ENCODE measurements at places on chromosomes 12 and 14.

DNA sequence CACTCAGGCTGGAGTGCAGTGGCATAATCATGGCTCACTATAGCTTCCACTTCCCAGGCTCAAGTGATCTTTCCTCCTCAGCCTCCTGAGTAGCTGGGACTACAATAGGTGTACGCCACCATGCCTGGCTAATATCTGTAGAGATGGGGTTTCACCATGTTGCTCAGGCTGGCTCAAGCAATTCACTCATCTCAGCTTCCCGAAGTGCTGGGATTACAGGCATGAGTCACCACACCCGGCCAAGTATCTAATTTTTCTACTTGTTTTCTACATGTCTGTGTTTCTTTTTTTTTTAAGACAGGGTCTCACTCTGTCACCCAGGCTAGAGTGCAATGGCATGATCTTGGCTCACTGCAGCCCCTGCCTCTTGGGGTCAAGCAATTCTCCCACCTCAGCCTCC lies 119.7 kb upstream of the MED13L start:
- no peak for DNase-seq

- DNase-seq = no peak
Measured at GRCh38 chr14:91927800-91928199, 19.7 kb downstream of the FBLN5 start.

DNA sequence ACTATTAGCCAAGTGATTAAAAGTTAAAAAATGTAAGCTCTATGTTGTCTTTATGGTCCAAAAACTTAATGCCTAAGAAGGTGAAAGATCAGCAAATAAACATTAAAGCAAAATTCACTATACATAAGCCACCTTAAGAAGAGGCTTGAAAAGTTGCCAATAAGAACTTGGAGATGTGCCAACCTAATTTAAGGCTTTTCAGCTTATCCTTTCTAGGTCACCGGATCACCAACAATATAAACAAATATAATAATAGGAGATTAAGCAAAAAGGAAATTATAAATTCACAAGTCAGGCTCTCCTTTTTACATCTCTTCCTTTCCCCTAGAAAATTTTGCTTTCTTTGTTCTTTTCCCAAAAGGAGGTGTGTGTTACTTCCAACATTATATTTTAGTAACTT lies 30.9 kb downstream of the SLC2A3 start:
- peak; percentile 26 for DNase-seq

- DNase-seq = peak; percentile 72
Measured at GRCh38 chr14:91369628-91370445, 47.8 kb downstream of the CCDC88C start.

GRCh38 chr12:53624956-53625355 lies 1.2 kb downstream of the ATF7 start:
- no peak for DNase-seq

DNA sequence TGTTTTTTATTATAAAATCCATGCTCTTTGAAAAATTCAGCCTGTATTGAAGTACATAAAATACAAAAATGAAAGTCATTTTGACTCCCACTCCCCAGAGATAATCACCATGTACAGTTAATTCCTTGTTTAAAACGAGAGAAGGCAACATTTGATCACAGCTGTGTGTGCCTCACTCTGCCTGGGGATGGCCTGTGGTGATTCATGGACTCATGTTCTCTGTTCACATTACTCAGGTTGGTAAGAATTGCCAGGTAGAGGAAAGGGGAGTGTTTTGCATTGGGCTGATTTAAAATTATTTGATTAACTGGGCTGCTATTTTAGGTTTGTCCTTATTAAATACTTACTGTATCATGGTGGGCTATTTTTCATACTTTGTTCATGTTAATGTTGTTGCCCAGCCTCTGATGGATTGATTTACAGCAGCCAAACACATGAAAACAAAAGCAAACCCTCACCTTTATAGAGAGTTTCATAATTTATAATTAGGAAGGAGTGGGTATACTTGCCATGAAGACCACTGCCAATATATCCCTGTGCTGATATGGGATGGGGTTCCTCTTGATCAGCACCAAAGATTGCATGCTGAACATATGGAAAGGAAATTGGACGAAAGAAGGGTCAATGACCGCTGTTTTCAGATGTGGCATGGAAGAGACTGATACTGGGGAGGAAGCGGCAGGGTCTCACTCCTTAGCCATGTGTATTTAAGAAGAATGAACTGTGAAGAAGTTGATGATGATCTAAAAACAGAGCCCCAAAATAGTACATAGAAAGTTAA lies 3.0 kb downstream of the ZBTB1 start:
- no peak for DNase-seq

DNA sequence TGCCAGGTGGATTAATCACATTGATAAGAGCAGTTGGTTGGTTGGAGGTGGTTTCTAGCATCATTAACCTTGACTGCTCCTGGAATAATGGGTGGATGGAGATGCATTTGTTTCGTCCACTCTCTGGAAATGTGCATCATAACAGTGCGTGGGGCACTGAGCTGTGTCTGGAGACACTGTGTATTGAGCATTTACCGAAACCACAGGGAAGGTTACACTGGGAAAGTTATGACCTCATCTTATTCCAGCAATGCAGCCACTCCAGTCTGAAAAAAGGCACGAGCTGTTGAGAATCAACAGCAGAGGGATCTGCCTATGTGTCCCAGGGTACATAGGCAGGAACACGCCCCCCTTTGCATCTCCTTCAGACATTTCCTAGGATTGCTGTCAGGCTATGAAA lies 27.2 kb downstream of the RNFT2 start:
- DNase-seq = no peak

DNA sequence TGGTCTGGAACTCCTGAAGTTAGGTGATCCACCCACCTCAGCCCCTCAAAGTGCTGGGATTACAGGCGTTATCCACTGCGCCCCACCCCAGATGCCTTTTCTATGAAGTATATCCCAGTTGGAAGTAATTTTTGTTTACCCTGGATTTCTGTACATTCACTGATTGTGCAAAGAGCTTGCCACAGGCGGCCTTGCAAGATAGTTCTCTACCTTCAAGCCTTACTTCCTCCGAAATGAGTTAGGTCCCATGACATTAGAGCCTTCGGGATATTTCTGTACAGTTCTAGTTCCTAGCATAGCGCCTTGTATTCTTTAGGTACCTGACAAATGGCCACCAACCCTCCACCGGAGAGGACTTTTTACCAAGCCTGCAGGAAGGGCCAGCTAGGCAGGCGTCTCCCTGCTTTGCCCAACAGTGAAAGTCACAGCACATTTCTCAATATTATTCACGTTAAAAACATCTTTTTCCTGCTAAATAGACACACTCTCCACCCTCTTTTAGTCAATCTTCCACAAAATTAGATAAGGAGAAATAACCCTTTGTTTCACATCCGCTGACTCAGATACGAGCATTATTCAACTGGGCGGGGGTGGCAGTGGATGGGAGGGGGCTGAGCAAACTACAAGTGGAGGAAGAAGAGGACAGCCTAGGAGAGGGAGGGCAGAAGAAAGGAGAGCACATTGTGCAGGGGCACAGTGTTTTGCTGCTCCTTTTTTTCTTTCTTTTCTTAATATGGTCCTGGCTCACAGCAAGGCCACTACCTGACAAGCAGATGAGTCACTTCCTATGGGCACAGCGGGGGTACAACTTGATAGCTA lies 40.0 kb upstream of the CAPRIN2 start:
- no peak for DNase-seq

- DNase-seq = no peak
Measured at GRCh38 chr12:94172973-94173372, 24.6 kb downstream of the PLXNC1 start.

DNA sequence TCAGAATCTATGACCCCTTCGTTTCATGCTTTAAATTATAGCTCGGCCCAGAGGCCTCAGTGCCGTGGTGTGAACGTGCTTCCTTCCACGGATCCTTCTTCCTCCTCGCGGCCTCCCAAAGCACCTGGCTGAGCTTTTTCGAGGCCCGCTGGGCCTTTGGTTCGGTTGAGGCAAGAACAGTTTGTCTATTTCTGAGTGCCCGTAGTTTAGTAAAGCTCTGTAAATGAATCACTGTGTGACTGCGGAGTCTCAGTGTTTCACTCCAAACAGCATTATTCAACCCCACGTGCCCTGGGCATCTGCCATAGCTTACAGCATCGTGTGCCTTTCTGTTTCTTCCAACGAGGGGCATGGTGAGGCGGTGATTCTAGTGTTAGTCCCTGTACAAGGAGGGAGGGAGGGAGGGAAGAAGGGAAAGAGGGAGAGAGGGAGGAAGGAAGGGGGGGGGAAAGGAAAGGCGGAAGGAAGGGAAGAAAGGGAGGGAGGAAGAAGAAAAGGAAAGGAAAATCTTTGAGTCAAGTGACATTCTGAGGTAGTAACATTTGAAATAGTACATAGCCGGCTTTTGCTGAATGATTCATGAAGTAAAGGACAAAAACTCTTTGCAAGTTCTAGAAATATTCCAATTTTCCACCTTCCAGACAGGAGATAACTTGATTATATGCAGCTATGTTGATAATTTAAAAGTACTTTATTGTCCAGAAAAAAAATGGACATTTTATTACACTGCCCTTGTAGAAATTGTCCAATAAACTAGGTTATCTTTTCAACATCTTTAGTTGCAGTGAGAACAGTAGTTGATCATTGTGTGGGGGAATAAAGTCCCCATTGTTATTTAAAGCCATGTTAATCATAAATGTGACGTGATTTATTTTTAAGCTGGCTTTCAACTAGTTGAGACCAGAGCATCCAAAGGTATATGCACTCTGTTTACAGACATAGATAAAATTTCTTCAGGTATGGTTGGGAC lies 1.2 kb upstream of the TRIM9 start:
- peak; percentile 71 for DNase-seq

- DNase-seq = no peak
Measured at GRCh38 chr12:103442822-103443221, 52.9 kb downstream of the C12orf42 start.

DNA sequence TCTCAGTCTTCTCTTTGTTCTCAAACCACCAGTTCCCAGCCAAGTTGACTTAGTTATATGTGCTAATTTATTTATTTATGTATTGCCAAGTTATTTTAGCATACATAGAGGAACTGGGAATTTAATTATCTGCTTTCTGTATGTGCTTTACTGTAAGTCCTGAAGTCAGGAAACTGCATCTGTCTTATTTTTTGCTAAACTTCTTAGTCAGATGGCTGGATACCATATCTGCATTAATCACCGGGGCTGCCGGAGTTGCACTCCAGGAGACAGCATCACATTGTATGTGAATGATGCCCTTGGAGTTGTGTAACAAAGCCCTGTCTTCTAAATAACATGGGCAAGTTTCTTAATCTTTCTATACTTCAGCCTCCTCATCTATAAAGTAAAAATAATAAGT lies 96.2 kb downstream of the MON2 start:
- DNase-seq = no peak

DNA sequence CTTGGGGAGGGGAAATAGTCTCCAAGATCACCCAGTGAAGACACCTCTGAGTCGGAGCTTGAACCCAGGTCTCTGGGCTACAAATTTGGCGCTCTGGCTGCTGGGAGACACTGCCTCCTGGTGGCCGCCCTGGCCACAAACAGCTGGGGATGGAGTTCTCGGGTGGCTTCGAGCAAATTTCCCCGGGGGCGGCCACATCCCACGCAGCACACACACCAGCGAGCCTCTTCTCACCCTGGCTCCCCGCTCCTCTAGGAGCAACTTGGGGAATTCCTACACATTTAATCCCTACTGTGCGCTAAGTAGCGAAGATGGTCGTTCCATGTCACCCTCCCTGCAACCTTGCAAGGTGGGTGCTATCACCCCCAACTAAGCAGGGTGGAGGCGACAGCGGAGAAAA lies 66.2 kb upstream of the BEGAIN start:
- DNase-seq = no peak

DNA sequence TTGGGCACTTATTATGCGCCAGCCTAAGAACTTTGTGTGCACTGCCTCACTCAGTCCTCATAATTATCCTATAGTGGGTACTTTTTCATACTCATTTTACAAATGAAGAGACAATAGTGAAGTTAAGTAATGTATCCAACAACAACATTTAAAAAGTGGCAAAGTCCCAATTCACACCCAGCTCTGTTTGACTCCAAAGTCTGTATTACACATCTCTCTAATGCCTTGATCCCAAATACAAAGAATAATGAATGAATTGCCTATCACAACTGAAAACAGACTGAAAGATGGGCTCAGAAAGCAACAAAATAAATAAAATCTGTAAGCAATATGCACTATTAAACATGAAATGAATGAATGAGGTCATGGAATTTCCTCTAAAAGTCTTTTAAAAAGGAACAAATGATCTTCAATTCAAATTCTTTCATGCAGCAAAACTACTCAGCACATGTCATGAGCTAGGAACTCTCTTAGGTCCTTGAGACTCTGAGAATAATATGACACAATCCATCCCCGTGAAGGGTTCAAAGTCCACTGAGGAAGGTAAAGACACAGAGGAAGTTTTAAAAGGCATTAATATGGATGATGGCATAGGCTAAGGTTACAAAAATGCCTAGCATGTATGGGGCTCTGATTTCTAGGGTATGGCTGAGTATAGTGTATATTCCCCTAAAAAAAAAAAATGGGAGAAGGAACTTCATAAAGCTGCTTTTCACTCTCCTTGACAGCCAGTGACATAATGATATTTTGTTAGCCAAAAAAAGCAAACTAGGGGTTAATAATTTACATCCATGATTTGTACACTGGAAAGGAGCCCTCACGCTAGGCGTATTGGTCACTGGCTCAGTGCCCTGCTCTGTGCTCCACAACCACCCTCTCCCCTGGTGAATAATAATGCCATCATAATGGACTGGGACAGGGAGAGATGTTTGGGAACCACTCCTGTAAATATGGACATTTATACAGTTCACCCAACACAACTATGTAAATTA lies 103.4 kb downstream of the SLC2A13 start:
- DNase-seq = no peak

- DNase-seq = no peak
Measured at GRCh38 chr12:57741844-57742738, 2.7 kb upstream of the TSPAN31 start.

GRCh38 chr12:114864837-114865551 lies 181.0 kb upstream of the TBX3 start:
- no peak for DNase-seq

- DNase-seq = no peak
Measured at GRCh38 chr14:58491593-58491992, 64.1 kb downstream of the KIAA0586 start.

Measured in NCI-H1092 (cell line).